Activated naive CD8-positive, alpha-beta T cell treated with anti-CD3 and anti-CD28 coated beads, Interleukin-2, amount 10 ng/mL, durations not matched to agents 7 days and 5 days (primary cell): ENCODE measurements at places on chromosomes 1 and 21. TPM values are rescaled to one million over a fixed set of nuclear protein-coding genes. Genes with fewer than 3 reads are reported as not detected.

GRCh38 chr1:53249706-53250105 lies 11.4 kb upstream of the MAGOH start:
- DNase-seq, result no peak
- H3K36me3 ChIP-seq, result peaks cover 20% of the 10 kb centered on the region
- H3K27me3 ChIP-seq, result no peaks in the 10 kb centered on the region
- H3K4me1 ChIP-seq, result no peaks in the 10 kb centered on the region

DNA sequence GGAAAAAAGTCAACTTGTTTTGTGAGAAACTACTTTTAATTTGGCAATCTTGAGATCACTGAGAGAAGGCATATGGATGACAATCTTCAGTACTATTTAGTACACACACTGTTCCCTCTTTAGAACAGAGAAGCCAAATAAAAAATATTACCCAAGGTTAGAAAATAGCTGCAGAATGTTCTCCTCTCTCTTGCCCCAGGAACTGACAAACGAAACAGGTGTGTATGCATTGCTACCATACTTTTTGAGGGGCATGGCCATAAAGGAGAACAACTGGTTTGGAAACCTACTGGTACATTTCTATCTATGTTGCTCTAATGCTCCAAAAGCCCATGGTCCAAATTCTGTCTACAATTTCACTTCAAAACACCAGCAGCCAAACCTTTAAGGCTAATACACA lies 5.7 kb downstream of the TOR1AIP2 start:
- no peak overlapping the region for H3K27ac ChIP-seq
- H3K4me1 ChIP-seq, result peaks cover 16% of the 10 kb centered on the region
- peaks cover 14% of the 10 kb centered on the region for H3K36me3 ChIP-seq
- no peaks in the 10 kb centered on the region for H3K27me3 ChIP-seq
- no peak for DNase-seq
- H3K4me3 ChIP-seq, result no peak overlapping the region

- peak within 1 kb of the TSS; percentile 75 for H3K4me3 ChIP-seq
- H3K27me3 ChIP-seq, result peaks cover 3% of the 10 kb centered on the region
These were observed at the start of gene NCF2 for GRCh38 chr1:183590244-183591191. TSS of gene NCF2 (minus strand) at chr1:183590459. CDS start at chr1:183590329, 130 bp downstream.

- no peak overlapping the region for H3K27ac ChIP-seq
- no peaks in the 10 kb centered on the region for H3K36me3 ChIP-seq
- H3K27me3 ChIP-seq, result no peaks in the 10 kb centered on the region
- no peak overlapping the region for H3K4me3 ChIP-seq
- no peaks in the 10 kb centered on the region for H3K4me1 ChIP-seq
- no peak for DNase-seq
These were observed 53.1 kb upstream of the USH2A start for GRCh38 chr1:216476341-216476740.

DNA sequence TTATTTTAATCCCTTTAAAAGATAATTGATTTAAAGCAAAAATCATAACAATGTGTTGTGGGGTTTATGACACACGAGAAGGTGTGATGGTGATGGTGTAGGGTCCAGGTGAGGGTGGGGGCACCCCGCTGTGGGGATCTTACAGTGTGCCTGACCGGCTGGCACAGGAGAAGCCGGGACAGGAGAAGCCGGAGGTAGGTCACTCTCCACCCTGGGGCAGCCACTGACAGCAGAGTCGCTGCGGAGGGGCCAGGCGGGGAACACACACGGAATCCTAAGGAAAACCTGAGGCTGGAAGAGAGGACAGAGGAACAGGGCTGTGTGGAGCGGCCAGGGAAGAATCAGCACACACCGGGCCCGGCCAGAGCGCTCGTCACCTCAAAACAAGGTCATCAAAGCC lies 4.3 kb upstream of the LRRC3 start:
- no peaks in the 10 kb centered on the region for H3K4me1 ChIP-seq
- no peaks in the 10 kb centered on the region for H3K36me3 ChIP-seq
- H3K27me3 ChIP-seq, result peaks cover 30% of the 10 kb centered on the region
- no peak overlapping the region for H3K4me3 ChIP-seq

GRCh38 chr1:84749427-84749826 lies 59.2 kb upstream of the SSX2IP start:
- no peaks in the 10 kb centered on the region for H3K36me3 ChIP-seq
- H3K27ac ChIP-seq, result no peak overlapping the region
- peaks cover 2% of the 10 kb centered on the region for H3K4me1 ChIP-seq
- DNase-seq, result no peak

DNA sequence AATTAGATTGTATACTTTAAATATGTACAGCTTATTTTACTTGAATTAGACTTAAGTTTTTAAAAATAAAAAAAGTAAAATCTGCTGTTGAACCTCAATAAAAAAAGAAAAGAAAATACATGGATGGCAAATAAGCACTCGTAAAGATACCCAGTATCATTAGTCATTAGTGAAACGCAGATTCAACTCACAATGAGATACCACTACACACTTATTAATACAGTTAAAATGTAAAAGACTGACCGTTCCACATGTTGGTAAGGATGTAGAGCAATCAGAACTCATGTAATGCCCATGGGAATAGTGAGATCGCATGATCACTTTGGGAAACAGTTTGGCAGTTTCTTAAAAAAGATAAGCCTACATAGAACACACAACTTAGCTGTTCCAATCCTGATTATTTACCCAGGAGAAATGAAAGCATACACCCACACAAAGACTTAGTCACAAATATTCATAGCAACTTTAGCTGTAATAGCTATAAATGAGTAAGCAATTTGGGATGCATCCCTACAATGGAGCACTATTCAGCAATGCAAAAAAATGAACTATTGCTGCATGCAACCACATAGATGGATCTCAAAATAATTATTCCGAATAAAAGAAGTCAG lies 7.3 kb downstream of the SH2D1B start:
- H3K27ac ChIP-seq, result no peak overlapping the region
- H3K4me3 ChIP-seq, result no peak overlapping the region
- DNase-seq, result no peak
- H3K27me3 ChIP-seq, result peaks cover 12% of the 10 kb centered on the region

DNA sequence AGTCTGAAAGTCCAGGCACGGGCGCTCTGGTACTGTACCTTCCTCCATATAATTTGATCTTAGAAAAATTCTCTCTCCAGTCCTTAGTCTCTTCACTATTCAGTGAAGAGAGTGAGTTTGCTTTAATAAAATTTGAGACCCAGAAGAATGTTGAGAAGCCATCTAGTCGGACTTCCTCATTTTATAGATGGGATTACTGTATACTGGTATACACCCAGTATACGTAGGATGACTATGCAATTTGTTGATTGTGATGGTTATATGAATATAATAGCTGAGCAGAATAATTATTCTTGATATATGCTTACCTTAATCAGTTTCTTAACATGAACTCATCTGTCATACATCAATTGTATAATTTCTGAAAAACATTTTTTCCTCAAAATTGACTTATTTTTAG lies 328.0 kb upstream of the B3GALT2 start:
- H3K27me3 ChIP-seq, result no peaks in the 10 kb centered on the region
- no peak overlapping the region for H3K27ac ChIP-seq
- H3K4me3 ChIP-seq, result no peak overlapping the region
- no peak for DNase-seq

- H3K4me1 ChIP-seq, result peaks cover 1% of the 10 kb centered on the region
- H3K27me3 ChIP-seq, result no peaks in the 10 kb centered on the region
- peaks cover 43% of the 10 kb centered on the region for H3K36me3 ChIP-seq
- no peak for DNase-seq
- no peak overlapping the region for H3K4me3 ChIP-seq
These were observed 50.0 kb downstream of the LRRC8B start for GRCh38 chr1:89574621-89575020.

DNA sequence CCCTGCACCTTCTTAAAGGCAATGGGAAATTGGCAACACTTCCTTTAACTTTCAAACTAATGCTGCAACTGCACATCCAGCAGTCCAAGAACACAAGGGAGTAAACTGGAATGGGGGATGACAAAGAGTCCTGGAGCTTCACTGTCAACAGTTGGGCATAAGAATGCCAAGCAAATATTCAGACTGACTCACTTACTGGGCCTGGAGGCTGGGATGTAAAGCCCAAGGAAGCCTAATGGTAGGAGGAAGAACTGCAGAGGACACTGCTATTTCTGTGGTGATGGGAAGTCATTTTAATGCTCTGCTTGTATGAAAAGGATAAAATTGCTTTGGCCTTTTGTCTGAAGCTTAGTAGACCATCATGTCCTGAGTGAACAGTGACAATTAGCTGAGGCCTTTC lies 15.7 kb upstream of the DMRTA2 start:
- H3K4me1 ChIP-seq, result peaks cover 6% of the 10 kb centered on the region
- peaks cover 28% of the 10 kb centered on the region for H3K36me3 ChIP-seq
- no peak overlapping the region for H3K4me3 ChIP-seq
- H3K27ac ChIP-seq, result no peak overlapping the region

DNA sequence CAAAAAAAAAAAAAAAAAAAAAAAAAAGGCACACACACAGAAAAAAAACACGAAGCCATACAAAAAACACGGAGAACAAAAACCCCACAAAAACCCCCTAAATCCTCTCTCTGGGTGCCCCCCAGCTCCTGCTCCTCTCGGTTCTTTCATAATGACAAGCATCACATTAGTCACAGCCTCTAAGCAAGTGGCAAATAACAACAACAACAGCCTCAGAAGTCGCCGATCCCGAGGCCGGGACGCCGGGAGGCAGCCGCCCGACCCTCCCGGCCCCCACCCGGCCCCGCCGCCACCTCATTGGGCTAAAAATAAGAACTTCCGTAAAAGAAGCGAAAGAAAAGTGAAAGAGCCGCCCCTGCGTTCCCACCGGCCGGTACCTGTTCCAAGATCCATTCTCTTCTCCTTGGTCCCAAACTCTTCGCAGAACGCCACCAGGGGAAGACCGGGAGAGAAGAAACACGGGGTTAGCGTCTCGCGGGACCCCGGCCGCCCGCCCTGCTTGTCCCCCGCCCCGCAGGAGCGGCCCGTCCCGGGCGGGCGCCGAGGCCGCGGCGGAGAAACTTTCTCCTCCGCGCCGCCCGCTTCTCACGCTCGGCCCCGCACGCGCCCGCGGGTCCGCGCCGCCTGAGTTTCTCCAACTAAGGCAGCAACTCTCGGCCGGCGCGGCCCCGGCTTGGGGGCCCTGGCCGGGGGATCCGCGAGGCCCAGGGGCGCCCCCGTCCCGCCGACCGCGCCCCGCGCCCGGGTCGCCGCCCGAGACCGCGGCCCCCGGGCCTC lies 102.8 kb downstream of the CASZ1 start:
- peak; percentile 73 for DNase-seq
- peaks cover 6% of the 10 kb centered on the region for H3K27me3 ChIP-seq
- peak overlapping the region; percentile 82 for H3K27ac ChIP-seq
- H3K36me3 ChIP-seq, result no peaks in the 10 kb centered on the region
- peak overlapping the region; percentile 88 for H3K4me3 ChIP-seq
- peaks cover 17% of the 10 kb centered on the region for H3K4me1 ChIP-seq

DNA sequence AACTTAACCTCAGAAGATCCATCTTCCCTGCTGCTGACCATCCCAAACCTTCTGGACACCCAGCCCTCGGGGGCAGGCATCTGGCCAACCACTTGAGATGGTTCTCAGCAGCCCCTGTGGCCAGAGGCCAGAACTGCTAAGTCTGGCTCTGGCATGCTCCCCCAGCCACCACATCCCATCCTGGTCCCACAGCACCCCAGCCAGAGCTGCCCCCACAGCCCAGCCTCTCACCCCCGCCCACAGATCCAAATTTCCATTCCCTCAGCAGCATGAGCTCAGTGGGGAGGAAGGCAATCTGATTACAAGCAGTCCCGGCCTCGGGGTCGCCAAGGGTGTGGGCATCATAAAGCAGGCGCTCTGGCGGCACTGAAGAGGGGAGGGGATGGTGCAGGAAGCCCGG lies 45.6 kb downstream of the GLIS1 start:
- H3K27ac ChIP-seq, result no peak overlapping the region
- H3K4me3 ChIP-seq, result no peak overlapping the region
- H3K4me1 ChIP-seq, result no peaks in the 10 kb centered on the region

DNA sequence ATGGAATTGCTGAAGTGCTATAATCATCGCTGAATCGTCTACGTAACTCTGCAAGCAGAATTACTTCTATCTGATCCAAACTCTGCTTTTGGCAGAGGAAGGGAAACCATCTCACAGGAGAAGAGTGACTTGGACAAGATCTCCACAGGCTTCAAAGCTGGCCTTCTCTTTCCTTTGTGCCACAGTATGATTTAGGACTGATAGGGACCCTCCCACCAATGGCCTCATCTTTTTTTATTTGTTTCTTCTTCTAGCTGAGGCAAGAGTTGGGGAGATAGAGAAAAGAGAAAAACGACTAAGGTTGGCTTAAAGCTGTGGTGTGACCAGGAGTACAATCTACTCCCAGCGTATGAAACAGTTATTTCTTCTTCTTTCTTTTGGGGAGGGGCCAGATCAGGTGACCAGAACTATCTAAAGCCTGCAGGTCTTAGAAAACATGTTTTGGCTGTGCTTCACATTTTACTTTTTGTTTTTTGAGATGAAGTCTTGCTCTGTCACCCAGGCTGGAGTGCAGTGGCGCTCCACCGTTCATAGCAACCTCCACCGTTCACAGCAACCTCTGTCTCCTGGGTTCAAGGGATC lies 35.0 kb downstream of the ZNF496 start:
- H3K4me3 ChIP-seq, result peak overlapping the region; percentile 46
- peaks cover 23% of the 10 kb centered on the region for H3K4me1 ChIP-seq
- no peaks in the 10 kb centered on the region for H3K27me3 ChIP-seq
- no peak overlapping the region for H3K27ac ChIP-seq

DNA sequence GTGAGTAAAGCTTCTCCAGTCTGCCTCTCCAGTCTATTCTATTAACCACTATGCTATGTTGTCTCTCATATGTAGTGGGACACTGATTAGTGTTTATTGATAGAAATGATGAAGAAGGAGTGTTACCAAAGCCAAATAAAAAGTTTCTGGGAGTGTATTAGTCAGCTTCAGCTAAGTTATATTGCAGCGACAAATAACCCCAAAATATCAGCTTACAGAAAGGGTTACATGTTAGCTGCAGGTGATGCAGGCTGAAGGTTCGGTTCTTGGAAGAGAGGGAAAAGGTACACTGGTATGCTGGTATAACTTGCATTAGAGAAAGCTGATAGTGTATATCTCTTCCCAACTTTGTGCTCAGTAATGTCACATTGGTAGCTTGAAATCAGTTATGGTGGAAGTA lies 10.6 kb upstream of the AK2 start:
- peaks cover 27% of the 10 kb centered on the region for H3K4me1 ChIP-seq
- H3K27ac ChIP-seq, result no peak overlapping the region
- H3K27me3 ChIP-seq, result peaks cover 7% of the 10 kb centered on the region
- H3K36me3 ChIP-seq, result no peaks in the 10 kb centered on the region
- H3K4me3 ChIP-seq, result no peak overlapping the region
- DNase-seq, result no peak

DNA sequence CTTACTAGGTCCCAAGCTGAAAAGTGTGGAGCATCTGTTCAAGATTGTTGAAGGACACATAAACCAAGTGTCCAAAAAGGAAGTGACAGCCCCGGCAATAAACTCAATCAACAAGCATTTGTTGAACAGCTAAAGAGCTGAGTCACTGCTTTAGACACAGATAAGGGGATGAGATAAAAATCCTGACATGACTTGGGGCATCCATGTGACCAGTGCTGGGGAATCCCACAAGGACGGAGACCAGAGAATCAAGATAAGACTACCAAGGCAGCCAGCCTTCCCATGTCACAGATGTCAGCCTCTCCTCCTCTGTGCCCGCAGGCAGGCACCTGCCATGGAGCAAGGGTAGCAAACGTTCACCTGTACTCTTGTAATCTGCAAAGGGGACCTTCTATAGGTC lies 118.6 kb upstream of the KAZN start:
- no peak overlapping the region for H3K27ac ChIP-seq
- H3K4me3 ChIP-seq, result no peak overlapping the region
- no peaks in the 10 kb centered on the region for H3K27me3 ChIP-seq
- H3K36me3 ChIP-seq, result no peaks in the 10 kb centered on the region

The RGS8 gene
- total RNA-seq, result not detected

The TENT5C gene
- total RNA-seq, result 18.4 TPM

The LRIG2 gene
- 21.4 TPM for total RNA-seq

The ATP1A4 gene
- total RNA-seq, result not detected

The PADI2 gene
- 0.23 TPM for total RNA-seq

The KCNA3 gene
- 68.4 TPM for total RNA-seq

The RAB25 gene
- total RNA-seq, result 0.91 TPM
